Renal cortex interstitium (tissue), 15 donors: ENCODE measurements at places on chromosomes 6 and 20. TPM values are rescaled to one million over a fixed set of nuclear protein-coding genes. Genes with fewer than 3 reads are reported as not detected.

DNA sequence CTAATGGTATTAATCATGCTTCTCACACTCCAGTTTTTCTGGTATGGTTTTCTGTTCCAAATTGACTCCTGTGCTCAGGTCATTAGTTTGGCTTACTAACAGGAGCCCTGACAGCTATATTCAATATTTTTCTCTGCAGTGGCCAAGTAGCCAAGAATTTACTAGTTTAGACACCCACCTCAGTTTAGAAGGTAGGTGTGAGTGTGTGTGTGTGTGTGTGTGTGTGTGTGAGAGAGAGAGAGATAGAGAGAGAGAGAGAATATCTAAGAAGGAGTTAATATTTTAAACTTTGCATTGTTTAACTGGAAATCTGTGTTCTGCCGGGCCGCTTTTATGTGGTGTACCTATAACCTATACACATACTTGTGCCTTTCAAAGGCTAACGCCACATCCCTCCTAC lies 18.5 kb downstream of the JARID2 start:
- DNase-seq: no peak

DNA sequence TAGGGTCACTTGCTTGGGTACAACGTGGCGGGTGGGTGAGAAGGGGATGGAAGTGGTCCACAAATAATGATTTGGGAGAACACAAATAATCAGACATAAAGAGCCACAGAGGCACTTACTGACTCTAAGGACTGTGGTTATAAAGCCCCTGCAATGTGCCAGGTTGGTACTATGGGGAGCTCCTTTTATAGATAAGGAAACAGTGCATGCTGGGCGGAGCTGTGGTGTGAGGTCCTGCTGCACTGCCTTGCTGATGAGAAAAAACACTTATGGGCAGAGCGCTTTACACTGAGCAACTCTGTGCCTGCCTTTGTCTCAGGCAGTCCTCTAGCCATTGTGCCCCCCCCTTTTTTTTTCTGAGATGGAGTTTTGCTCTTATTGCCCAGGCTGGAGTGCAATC lies 29.1 kb upstream of the SCRT2 start:
- DNase-seq: no peak

DNA sequence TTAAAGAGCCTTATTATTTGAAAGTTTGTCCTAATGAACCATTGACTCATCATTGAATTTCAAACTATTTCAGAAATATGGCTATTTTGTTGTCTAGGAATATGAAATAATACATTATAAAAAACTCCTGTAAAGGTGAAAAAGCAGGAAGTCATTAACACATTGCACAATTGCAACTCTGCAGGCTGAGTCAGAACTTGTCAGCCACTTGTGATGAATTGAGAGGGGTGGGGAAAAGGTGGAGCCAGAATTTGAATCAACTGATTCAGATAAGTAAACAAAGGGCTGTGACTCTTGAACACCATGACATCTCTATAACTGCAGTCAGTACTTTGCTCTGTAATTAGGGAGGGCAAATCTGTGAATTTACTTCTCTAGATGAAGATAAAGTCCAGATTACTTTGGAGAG lies 6.0 kb downstream of the C6orf141 start:
- no peak for DNase-seq

Gene ANGPT4
- polyA plus RNA-seq: 0.40 TPM

GRCh38 chr20:2528671-2529271 lies 7.6 kb upstream of the TMC2 start:
- DNase-seq: no peak

- DNase-seq: no peak
Observed at GRCh38 chr20:62791301-62792181, 4.7 kb upstream of the MRGBP start.

Gene ANKEF1
- 7.3 TPM for polyA plus RNA-seq

DNA sequence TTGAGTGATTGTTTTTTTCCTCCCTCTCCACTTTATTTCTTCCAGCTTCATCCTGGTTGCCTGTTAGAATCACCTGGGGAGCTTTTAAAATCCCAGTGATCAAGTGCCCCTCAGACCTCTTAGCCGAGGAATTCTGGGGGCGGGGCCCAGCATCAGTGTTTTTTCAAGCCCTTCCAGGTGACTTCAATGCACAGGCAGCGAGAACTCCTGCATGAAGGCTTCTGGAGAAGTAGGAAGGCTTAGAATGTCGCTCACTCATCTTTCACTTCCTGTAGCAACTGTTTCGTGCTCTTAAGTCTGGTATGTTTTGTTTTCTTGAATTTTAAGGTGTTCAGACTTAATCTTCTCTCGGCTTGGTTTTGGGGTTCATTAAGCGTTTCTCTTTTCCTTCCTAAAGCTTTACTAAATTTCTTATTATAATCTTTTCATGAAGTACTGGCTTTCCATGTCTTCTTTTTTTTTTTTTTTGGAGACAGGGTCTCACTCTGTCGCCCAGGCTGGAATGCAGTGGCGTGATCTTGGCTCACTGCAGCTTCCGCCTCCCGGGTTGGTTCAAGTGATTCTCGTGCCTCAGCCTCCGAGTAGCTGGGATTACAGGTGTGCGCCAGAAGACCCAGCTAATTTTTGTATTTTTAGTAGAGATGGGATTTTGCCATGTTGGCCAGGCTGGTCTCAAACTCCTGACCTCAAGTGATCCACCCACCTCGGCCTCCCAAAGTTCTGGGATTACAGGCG lies 30.9 kb upstream of the TULP1 start:
- no peak for DNase-seq

DNA sequence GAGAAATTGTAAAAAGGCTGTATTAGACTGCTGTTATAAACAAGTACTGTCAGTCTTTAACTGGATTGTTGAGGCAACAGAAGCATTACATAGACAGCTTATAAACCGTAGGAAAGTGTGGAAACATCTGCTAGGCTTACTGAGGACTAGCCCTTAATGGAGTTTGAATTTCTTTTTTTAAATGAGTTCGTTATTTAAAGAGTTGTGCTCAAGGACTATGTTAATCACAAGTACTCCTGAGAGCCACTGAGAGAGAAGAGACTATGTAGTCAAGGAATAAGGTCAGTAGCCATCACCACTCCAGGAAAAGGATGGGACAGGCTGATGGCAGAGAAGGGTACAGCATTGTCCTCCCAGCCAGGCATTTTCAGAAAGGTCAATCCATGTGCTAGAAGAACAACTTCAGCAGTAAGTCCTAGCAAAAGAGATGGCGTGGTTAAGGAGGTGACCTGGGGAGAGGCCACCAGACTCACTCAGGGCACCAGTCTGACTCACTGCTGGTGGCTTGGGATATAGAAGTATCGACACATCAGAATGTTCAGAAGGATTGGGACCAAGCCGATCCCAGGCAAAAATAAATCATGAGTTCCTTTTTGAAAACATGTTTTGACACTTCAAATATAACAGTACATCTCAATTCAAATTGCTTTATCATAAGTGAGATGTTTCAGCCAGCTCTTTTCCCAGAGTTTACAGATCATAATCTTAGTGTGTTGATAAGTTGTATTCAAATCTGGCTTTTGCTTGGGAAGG lies 6.4 kb downstream of the RPS12 start:
- DNase-seq: no peak

Gene LPIN3
- 10.5 TPM for polyA plus RNA-seq

DNA sequence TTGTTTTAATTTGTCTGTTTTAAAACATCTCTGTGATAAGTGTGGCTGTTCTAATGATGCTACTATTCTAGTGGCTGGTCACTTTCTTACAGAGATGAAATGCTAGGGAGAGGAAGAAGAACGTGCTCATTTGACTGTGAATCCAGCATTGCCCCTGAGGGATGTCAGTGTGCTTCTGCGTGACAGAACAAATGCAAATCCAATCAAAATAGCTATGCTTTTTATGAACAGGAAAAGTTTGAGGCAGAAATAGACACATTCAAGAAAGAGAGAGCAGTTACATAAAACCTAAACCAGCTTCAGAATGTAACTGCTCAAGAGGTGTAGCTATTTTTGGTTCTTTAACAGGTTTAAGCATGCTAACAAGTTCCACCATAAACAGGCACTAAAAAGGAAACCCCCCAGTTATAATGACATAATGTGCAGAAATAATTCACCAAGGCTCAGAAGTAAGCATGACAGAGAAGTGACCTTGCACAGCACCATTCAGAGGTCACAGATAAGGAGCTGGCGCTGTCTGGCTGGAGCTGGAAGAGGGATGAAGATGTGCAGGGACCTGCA lies 385.3 kb downstream of the EPM2A start:
- no peak for DNase-seq

GRCh38 chr6:21999012-21999528 lies 297.8 kb downstream of the PRL start:
- no peak for DNase-seq

Gene SMIM8
- 20.9 TPM for polyA plus RNA-seq

DNA sequence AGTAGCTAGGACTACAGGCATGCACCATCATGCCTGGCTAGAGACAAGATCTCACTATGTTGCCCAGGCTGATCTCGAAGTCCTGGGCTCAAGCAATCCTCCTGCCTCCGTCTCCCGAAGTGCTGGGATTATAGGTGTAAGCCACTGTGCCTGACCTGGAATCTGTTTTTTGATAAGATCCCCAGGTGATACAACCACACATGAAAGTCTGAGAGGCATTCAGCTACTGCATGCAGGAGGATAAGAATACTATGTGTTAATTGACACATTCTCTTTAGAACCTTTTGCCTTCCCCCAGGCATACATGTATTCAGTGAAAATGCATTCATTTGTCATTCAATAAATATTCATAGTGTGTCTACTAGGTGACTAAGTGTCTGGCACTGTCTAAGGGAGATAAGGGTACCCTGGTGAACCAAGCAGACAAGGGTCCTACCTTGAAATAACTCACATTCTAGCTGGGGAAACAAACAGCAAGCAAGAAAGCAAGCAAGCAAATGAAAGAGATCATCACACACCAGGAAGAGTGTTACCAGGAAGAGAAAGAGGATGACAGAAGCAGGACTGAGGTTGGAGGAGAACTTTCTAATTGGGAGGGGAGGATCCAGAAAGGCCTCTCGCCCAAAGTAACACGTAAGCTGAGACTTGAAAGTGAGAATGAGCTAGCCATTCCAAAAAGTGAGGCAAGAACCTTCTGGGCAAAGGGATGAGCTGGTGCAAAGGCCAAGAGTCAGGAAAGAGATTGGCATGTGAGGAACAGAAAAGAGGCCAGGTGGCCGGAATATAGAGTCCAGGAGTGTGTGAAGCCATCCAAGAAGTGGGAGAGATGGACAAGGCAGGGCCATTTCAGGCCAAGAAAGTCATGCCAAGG lies 6.5 kb downstream of the GFOD1 start:
- no peak for DNase-seq

DNA sequence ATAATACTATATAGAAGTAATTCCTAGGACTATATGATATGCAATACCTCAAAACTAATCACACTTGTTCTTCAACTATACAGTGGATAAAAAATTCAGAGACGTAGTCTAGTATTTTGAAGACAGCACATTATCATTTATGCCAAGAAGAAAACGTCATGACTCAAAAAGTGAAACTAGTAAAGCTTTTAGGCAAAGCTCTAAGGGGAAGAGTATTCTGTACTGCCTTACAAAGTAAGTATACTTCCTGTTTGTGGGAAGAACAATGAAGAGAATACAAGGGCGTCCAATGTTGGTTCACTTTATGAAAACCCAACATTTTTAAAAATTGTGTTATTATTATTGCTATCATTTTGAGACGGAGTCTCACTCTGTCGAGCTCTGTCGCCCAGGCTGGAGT lies 27.9 kb downstream of the LOC128125822 start:
- no peak for DNase-seq

DNA sequence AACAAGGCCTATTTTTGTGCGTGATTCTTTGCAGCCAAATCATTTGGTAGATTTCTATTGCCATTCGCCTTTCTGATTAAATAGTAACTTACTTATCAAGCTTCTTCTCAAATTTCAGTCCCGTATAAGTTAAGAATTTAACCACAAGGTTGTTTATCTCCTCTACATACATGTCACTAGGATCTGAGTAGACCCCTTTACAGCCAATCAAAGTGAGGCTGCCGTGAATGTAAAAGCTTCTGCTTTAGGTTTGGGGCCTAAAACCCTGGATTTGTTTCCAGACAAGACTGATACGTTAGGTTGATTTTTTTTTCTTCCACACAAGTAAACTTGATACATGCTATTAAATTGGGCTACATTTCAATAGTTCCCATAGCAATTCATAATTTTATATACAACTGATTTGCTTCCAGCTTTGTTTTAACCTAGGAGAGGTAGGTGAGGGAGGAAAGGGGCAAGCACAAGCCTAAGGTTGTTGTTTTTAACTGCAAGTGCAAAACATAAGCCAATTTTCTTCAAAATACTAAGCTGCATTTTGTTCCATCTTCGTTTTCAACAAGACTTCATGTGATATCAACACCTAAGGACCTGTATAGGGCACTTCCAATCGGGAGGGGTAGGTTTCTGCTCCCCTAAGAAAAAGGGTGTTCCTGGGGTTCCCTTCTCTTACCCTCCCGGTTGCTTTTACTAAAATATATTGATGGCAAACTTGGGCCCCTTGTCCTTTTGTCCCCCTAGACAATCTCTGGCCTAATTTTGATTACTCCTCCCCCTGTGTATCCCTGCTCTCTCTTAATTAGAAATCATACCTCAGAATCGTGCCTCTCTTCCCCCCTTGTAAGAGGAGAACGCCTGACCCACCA lies 1.7 kb downstream of the RANBP9 start:
- no peak for DNase-seq

DNA sequence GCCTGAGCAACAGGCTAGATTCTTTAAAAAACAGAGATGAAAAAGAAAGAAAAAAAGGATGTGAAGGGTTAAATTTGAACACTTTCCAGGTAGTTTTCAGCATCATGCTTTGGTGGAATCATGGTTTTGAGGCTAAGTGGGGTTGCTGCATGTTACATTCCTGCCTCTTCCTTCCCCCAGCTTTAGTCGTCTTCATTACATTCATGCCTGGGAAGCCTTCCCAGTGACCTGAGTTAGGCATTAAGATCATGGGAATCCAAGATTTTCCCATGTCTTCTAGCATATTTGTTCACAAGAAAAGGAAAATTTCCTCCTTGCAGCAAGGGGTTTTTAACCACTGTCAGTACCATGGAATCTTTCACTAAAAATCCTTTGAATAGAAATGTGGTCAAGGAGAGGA lies 12.0 kb downstream of the TPX2 start:
- DNase-seq: no peak

DNA sequence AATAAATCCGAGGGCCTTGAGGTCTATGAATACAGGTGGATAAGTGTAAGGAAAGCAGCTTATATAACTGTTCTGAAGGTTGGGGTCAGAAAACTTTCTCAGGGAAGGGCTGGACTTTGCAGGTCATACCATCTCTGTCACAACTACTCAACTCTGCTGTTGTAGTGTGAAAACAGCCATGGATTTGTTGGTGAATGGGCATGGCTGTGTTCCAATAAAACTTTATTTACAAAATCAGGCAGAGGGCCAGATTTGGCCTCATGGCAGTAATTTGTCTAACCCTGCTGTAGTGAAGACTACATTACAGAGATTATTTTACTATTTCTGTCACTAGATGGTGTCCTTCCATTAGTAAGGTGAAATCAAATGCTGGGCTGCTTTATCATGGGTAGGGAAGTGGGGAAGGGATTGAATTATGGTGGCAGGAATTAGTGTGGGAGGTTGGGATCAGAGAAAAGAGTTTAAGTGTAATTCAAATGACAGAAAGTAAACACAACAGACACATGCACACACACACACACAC lies 409.6 kb upstream of the CHD6 start:
- DNase-seq: no peak

Gene MAS1L
- not detected for polyA plus RNA-seq

GRCh38 chr20:14069796-14070195 lies 74.5 kb downstream of the MACROD2 start:
- no peak for DNase-seq
